ENCODE measurements at places on chromosomes 7 and 10. TPM values are rescaled to one million over a fixed set of nuclear protein-coding genes. Genes with fewer than 3 reads are reported as not detected.
A peak's percentile ranks its signal among the peaks of the same experiment; 100 is the strongest.

- DNase-seq = no peak
Measured at GRCh38 chr10:102781090-102781920, 37.6 kb downstream of the WBP1L start.

DNA sequence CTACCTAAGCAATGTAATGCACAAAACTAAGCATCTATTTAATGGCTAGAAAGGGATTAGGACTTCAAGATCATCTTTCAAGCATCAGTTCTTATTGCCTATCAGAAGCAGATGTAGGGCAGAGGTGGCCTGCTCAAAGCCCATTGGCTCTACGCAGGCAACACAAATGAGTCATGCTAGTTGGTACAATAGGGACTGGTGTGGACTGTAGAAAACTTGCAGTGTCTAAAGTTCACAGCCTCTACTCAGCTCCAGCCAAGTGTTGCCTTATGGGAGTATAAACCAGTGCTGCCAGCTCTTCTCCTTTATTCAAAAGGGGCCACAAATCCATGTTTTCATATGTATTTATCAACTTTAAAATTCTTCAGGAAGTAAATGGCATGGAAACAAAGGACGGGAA is 31.7 kb downstream of the ASAH2 start:
- DNase-seq = no peak

DNA sequence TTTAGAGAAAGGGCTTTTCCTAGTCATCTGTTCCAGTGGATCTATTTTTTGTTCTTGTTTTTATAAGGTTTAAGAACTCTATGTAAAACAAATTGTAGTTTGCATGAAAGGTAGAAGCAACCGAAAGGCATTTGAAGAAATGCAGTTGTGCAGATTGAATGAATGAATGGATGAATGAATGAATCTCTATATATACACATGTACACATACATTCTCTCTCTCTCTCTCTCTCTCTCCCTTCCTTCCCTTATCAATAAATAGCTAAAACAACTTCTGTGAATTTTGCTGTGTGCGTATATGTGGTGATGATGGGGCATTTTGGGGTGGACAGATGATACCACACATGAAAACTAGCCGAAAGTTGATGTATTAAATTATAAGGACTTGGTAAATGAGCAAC is 32.4 kb downstream of the ANLN start:
- DNase-seq = no peak

GRCh38 chr10:59099481-59099880 is 77.0 kb upstream of the PHYHIPL start:
- no peak for DNase-seq

Gene SLC16A12
- total RNA-seq = not detected

- peak; percentile 67 for DNase-seq
Measured at GRCh38 chr7:45890902-45891461, 2.7 kb downstream of the IGFBP1 start.

DNA sequence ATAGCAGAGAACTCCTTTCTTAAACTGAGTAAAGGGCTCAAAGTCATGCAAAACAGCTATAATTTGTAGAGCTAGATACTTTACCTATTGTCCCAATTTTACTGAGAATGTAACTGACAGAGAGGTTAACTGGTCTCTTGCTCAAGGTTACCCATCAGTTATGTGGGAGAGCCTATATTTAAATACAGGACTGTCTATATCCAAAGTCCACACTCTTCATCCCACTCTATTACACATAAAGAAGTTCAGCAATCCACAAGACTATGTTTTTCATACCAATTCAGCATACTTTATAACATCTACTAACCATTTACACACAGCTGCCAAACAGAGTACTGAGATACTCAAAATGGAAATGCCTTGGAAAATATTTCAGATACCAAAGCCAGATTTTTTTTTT is 100.2 kb downstream of the MICU1 start:
- DNase-seq = no peak

GRCh38 chr10:131174211-131174565 is 137.3 kb downstream of the TCERG1L start:
- DNase-seq = no peak

DNA sequence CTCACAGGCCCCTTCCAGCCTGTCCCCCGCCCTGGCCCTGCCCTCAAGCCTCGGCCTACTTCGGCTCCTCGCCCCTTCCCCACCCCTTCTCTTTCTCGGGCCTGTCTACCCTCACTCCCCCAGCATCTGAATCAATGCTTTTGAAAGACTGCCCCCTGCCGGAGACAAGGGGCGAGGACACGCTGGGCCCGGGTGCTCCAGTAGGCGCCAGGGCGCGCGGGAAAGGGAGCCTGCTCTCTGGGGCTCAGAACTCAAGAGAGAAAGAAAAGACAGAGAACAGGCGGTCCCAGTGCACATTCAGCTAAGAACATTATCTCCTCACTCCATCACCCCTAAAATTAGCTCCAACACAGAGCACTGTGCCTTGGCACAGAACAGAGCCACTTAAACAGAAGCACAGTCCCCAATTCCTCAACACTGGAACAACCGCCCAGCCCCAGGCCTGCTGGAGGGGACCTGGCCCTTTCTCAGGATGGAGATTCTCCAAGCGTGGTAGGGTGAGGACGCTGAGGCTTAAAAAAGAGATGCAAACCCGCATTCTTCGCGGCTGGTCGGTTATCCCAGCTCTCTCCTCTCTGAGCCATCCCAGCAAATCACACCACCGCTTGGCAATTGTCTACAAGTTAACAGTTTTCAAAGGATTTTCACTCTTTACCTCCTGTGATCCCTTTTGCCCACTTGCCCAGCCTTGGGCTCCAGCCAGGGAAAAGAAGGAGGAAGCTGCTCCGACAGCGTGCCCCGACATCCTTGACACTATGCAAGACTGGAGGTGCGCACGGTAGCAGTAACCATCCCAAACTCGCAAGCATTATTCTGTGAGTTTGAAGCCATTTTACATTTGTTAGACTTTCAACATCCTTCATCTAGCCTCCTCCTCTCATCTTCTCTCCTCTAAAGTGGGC is 2.1 kb downstream of the GIGYF1 start:
- peak; percentile 82 for DNase-seq

Gene SNCG
- total RNA-seq = 71.1 TPM

- DNase-seq = no peak
Measured at GRCh38 chr7:101595766-101596537, 33.1 kb downstream of the MYL10 start.

DNA sequence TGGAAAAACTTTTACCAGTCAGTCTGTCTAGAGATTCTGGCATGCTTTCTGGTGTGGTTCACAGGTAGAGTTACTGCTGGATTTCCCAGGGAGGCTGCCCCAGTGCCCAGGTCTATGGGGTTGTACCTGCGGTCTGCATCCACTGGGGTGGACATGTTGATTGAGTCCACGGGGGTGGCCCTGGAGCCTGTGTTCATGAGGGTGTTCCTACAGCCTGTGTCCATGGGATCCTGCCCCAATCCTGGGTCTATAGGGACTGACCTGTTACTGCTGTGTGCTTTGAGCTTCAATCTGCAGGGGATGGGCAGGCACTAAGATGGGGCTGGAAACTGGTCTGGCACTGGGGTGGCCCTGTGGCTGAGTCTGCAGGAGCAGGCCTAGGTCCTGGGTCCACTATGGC is 54.5 kb upstream of the PRPS1L1 start:
- DNase-seq = no peak

DNA sequence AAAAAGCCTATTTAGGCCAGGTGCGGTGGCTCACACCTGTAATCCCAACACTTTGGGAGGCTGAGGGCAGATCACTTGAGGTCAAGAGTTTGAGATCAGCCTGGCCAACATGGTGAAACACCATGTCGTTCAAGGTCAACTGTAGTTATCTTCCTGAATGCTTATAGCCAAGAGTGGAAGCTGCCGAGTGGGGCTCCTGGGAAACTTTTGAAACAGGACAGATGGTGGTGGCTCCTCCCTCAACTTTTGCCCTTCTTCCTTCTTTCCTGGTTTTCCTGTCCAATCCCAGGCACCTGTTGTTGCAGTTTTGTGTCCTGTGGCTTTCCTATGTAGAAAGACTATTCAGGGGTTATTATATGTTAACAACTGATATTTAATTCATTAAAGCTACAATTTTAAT is 8.7 kb upstream of the PPIA start:
- no peak for DNase-seq

Gene NPY4R2
- total RNA-seq = not detected

GRCh38 chr10:57799625-57800024 is 468.1 kb downstream of the IPMK start:
- no peak for DNase-seq

DNA sequence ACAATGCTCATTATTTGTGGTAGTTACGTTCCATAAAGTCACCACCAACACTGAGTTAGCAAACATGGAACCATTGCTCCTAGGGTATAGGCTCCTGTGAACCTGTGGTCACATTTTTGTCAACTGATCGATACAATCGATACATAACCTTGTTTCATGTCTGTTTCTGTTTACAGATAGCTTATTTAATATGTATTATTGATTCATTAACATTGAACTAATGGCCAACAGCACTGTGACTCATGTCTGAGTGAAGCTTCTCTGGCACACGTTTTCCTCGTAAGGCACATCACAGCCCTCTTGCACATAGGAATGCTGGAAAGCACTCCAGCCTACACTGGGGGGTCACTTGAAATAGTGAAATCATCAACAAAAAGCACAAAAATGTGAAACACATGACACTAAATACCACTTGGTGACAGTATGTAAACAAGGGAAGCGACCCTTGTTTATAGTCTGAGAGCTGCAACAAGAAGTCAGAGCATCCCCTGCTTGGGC is 27.0 kb downstream of the GHRHR start:
- DNase-seq = no peak

Gene NKX1-2
- total RNA-seq = 0.06 TPM

DNA sequence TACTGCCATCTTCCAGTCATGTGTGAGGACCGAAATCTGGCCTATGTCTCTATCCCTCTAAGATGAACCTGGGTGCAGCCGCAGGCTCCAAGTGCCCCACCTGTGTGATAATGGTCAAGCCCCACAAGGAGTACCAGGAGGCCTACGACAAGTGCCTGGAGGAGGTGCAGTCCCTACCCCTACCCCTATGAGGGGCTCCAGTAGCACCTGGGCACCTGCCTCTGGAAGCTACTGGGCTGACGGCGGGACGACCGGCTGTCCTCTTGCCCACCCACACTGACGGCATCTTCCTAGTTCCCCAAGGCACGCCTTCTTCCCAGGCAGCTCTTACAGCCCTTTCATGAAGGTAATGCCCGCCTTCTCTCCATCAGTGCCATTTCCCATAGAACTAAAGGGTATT is 47.4 kb downstream of the HOXA1 start:
- DNase-seq = no peak

Gene SPDYE1
- total RNA-seq = not detected

DNA sequence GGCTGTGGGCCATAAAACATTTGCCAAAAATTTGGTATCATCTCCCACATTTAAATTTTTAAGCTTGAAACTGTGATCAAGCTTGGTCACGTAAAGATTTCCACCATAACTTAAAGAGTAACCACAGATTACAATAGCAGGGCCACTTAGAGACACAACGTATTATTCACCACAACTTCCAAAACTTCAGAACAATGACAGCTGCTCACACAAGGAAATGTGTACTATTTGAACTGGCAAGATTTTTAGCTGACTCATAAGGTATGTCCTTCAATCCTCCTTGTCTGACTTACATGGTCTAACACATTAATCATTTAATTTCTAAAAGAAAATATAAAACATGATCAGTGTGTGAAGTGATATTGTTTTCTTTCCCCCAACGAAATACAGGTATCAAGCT is 234.5 kb downstream of the PARD3 start:
- DNase-seq = no peak

Gene TMEM229A
- not detected for total RNA-seq

- peak; percentile 53 for DNase-seq
Measured at GRCh38 chr7:153943457-153943856, 108.7 kb upstream of the DPP6 start.

DNA sequence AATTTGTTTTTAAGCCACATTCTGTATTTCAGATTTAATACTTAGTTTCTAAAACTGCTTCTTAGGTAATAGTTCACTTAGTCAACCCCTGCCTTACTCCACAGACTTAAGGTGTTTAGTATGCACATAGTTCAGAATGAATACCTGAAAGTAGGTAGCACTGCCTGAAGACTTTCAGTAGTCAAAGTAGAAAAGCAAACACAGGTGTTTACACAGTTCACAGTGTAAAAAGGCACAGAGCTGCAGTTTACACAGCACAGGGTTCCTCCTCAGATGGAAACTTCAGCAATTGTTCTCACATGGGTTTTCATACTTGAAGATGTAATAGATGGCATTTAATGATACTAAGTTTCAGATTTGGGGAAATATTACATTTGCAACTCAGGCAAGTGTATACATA is 3.1 kb upstream of the PKD1L1 start:
- no peak for DNase-seq

GRCh38 chr7:41855798-41856197 is 152.9 kb upstream of the INHBA start:
- no peak for DNase-seq

GRCh38 chr10:101294109-101294508 is 59.9 kb upstream of the BTRC start:
- DNase-seq = no peak

DNA sequence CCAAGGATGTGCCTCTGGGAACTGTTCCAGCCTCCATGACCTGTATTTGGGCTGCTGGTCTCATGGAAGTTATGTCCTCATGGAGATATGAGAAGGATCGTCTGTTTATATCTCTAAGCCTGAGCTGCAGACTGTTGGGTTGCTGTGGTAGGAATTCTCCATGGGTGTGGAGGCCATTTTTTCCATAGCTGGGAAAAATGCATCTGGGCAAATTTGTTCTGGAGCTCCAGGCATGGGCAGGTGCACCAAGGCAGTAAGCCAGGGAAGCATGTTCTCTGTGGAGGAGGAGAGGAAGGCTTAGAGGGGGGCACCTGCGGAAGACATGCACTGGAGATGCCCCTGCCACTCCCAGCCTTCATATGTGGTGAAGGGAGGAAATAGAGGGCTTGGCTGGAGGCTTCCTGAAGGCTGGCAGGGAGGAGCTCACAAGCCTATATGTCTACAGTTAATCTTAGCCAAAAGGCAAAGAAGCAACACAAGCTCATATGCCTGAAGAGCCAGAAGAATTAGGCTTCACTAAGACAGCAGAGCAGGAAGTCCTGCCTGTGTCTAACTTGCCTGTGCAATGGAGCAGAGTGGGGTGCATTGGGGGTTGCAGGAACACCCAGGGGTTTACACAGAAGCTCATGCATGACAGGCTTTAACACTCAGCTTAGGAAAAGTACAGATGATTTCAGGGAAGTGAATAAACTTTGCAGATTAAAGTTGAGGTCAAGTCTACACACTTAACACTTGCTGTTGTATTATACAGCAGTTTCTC is 35.1 kb upstream of the CXCL12 start:
- DNase-seq = no peak

DNA sequence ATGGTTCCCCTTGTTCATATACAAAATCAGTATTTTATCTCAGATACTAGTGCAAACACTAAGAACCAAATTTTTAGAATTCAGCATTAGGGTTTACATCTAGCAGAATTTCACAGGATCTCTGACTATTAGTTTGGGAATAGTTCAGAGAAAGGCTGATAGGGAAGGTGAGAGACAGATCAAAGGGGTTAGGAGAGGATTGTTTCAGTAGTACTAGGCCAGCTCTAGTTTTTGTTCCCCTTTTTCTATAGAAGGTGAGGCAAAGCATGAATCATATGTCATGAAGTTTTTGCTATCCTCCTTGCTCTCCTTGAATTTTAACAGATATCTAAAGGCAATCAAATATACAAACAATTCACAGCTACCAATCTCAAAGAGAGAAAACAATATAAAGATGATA is 26.1 kb upstream of the CTNNA3 start:
- no peak for DNase-seq

Gene FAM170B
- not detected for total RNA-seq

Gene UPK3BL2
- total RNA-seq = 6.6 TPM

Gene SLC26A5
- total RNA-seq = not detected

Gene ANXA8L1
- total RNA-seq = not detected

- DNase-seq = peak; percentile 7
Measured at GRCh38 chr10:128835361-128835760, 631.7 kb upstream of the MGMT start.

GRCh38 chr7:132815696-132816311 is 239.5 kb upstream of the PLXNA4 start:
- peak; percentile 55 for DNase-seq

Data from G401 (cell line).